ENCODE measurements at places on chromosomes 2 and 18.

DNA sequence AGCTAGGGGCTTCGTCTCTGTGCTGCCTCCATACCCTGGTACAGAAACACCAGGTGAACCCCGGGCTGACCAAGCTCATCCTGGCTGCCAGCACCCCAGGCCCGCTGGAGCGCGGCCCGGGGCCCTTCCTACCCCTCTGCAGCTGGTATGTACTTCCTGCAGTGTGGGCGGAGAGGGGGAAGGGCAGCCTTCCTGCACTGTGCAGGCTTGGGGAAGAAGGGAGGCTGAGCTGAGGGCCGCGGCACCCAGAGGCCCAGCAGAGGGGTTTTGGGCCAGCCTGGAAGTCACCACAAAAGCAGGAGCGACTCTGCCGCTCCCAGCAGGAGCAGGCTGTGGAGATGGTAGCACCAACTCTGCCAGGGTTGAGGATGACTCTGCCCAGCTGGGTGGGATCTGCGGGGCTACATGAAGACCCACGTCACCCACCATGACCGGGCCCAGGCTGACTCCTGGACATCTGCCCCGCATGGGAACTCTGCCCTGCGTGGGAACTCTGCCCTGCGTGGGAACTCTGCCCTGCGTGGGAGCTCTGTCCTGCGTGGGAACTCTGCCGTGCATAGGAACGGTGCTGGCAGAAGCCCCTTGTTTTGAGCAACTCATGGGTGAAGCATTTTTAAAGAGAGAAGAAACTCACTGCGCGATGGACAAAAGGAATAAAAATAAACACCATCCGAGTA lies 273.3 kb downstream of the NDUFA10 start:
- no peak for DNase-seq

GRCh38 chr2:100409975-100410647 lies 7.4 kb downstream of the CHST10 start:
- DNase-seq: no peak

DNA sequence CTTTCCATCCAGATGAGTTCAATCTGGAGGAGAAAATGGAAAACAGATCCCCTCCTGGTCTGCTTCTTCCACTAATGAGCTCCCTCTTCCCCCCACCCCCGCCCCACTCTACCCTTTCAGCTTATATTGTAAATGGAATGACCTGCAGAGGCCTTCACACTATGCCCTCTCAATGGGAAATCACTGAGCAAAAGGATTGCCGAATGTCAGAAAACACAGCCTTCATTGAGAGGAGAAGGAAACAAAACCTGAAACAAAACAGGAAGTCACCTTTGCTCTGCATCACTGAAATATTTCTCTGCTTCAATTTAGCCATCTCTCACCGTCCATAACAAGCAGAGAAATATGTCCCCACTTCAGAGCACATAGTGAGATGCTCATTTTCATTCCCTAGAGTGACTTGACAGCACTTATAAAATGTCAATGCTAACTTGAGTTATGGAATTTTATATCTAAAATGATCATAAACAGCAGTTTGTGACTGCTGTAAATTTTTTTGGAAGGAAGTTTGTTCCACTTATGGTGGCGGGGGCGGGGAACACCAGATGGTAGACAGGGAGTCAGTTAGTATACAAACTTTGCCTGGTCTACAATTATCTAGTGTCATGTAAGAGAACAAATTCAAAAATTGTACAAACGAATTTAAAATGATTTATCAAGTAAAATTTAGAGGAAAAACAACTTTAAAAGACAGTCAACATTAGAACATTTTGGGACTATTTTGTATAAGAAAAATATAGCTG lies 1.8 kb upstream of the FRZB start:
- DNase-seq: no peak

DNA sequence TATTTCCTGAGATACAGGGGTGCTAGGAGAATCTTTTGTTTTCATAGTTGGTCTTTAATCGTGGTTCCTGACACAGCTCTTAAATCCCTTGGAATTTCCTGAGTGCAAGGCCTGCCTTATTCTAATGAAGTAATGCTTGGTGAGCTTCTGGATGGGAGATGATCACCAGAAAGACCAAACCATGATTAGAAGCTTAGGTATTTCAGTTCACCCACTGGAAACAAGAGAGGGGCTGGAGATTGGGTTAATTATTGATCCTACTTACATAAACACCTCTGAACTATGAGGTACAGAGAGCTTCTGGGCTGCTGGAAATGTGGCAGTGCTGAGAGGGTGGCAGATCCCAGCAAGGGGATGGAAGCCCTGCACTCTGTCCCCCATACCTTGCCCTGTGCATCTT lies 406.8 kb downstream of the THSD7B start:
- DNase-seq: no peak

GRCh38 chr2:242056026-242056425 lies 186.5 kb downstream of the RTP5 start:
- no peak for DNase-seq

DNA sequence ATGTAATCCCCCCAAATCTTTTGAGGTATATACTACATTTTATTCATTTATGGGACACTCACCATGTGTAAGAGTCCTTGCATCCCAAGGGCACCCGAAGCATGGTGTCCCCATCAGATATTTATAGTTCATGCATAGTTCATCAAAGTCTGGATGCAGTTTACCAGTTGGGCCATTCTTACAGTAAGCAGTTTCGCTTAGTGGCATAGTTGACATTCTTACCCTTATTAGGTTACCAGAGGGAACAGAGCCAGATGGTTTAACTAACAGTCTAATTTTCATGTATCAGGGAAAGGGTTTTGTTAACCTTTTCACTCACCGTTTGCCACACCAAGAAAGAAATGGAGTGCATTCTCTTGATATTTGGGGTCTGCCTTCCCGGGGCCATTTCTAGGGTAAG lies 7.1 kb downstream of the ZNF407 start:
- no peak for DNase-seq

DNA sequence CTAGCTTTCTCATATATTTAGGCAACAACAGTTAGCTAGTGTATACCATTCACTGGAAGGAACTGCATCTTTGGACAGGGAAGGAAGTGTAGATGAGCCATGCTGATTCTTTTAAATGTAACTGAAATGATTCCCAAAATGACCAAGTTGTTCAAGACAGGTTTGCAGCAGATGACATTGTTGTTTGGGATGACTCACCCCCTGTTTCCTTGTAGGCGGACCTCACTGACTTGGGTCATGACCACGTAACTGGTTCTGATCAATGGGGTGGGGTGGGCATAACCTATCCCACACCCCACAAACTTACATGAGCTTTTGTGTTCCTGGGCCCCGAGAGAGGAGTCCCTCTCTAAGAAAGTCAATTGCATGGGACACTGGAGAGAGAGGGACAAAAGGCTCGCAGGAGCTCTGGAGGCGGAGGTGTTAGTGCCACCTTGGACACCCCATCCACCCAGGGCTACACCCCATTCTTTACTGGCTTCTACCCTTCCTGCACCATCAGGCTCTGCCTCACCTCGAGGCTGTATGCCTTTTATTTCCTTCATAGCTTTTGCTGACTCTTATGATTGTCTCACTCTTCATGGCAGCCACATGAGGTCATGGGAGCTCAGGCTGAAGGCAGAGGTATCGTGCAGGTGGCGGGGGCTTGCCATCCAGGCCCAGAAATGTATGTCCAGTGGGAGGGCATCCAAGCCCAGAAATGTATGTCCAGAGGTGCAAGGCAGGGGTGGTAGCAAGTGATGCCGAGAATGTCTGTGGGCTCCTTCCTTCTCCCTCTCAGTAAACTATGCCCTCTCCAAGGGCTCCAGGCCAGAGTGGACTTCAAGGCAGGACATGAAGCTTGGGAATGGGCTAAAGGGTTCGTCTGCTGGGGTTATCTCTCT lies 108.0 kb downstream of the TWIST2 start:
- no peak for DNase-seq

- no peak for DNase-seq
These were observed 125.2 kb upstream of the COPS8 start for GRCh38 chr2:236960531-236960930.

DNA sequence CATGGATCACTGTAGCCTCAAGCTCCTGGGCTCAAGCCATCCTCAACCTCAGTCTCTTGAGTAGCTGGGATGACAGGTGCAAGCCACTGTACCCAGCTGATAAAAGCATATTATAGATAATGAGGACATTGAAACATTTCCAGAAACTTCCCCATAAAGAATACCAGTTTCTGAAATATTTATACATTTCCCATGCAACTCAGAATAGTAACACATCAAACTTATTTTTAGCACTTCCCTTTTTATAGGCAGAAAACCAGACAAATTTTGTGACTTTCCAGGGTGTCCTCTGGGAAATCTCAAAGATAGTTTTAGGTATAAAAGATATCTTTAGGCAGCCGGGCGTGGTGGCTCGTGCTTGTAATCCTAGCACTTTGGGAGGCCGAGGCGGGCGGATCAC lies 25.1 kb upstream of the DPYSL5 start:
- no peak for DNase-seq

GRCh38 chr18:41828137-41828536 lies 126.9 kb upstream of the PIK3C3 start:
- DNase-seq: no peak

DNA sequence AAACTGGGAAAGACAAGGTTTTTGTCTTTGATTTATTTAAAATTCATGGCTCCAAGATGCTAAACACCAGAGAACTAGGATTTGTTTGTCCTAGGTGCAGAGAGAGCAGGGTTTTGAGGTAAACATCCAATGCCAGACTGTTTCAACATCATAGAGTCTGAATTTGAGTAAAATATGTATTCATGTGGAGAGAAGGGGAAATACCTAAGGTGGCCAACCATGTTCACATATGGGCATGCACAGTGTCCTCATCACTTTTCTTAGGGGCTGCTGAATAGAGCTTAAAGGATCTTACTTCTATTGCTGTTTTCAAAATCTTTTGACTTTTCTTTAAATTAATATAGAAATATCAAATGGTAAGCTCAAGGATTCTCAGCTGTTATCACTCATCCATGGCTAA lies 287.0 kb upstream of the CCDC68 start:
- DNase-seq: no peak

DNA sequence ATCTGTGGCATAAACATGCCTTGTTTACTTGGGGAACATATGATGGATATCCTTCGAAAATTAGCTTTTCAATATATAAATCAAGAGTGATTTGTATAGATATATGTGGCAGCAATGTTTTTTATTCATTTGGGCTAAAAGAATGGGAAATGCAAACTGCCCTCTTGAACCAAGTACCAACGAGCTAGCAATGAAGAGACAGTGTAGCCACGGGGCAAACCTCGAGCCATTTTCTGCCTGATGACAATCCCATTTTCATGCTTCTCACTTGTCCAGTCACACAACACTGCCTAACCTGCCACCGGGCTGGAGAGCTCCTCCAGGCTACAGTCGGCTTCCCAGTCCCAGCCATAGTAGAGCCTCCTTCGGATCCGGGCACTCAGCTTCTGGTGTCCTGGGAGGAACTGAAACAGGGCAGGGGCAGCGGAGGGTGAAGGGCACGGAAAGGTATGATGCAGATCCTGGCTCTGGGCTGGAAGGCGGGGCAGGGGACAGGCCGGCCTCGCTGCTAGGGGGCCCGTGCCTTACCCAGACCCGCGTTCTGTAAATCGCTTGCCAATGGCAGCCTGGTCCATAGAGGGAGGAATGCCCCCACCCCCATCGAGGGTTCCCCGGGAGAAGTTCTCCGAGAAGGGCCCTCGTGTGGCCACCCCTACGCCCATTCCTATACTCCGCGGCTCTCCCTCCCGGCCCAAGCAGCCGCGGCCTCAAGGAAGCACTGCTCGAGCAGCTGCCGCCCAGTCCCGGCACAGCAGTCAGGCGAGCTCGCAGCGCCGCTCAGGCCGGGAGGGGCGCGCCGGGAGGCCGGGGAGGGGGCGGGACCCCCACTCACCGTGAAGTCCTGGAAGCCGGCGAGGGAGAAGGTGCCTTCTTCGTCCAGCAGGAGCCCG lies 552 bp downstream of the CNPPD1 start:
- peak; percentile 43 for DNase-seq

DNA sequence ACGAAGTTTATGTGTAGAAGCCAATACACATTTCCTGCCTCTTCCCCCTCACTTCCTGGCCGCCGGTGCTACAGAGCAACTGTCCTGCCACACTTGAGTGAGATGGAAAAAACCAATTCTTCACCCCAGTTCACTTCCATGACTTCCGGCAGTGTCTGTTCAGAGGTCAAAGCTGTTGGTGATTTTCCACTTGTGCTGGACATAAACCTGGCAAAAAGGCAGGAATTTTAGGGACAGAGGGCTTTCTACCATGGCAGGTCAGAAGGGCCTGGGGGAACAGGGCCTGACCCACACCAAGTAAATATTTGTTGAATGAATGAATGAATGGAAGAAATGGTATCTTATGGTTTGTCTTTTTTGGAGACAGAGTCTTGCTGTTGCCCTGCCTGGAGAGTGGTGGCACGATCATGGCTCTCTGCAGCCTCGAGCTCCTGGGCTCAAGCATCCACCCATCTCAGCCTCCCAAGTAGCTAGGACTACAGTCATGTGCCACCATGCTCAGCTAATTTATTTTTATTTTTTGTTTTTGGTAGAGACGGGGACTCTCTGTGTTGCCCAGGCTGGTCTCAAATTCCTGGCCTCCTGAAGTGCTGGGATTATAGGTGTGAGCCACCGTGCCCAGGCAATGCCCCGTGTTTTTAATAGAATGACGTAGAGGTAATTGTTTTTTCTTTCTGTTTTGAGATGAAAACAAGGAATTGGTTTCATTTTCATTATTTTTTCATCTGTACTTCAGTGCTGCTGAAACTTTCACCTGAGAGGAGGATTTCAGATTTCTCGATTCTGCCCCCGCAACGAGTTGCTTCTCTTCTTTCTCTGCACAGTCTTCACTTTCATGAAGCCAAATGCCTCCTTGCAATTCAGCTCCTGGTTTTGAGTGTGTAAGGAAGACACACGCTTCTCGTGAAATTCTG lies 48.0 kb upstream of the LPIN2 start:
- no peak for DNase-seq

GRCh38 chr2:3645745-3646389 lies 12.1 kb upstream of the ALLC start:
- no peak for DNase-seq

DNA sequence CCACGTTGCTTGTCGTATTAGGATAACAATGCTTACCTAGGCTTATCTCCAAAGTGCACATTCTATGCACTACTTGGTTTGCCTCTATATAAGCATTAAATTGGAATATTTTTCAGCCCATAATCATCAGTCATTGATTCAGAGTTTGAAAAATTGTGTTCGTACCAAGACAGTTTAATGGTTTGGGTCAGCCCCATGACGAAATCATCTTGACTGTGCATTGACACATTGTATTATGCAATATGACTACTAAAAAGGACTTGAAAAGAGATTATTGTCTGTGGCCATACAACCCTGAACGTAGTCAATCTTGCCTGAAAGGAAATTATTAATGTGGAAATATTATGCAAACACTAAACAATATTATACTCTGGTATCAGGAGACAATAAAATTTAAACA lies 141.3 kb downstream of the EML6 start:
- DNase-seq: no peak

GRCh38 chr2:189657867-189658266 lies 3.4 kb upstream of the ASNSD1 start:
- DNase-seq: peak; percentile 23

DNA sequence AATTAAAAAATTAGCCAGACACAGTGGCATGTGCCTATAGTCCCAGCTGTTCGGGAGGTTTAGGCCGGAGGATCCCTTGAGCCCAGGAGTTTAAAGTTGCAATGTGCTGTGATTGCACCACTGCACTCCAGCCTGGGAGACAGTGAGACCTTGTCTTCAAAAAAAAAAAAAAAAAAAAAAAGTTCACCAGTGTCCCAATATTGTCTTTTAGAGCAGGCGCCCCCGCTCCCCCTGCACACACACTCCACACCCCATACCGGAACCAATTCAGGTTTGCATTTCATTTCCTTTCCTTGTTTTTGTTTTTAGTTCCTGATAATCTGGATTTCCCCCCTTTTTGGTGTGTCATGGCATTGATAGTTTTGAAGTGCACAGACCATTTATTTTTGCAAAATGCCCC lies 10.4 kb downstream of the TMEM87B start:
- no peak for DNase-seq

- DNase-seq: peak; percentile 21
These were observed 263.2 kb downstream of the EXOC6B start for GRCh38 chr2:72562451-72563153.

Data from hematopoietic multipotent progenitor cell treated with erythropoietin and hydrocortisone succinate and interleukin-3 and kit ligand, for 8 days (in vitro differentiated cells).